ENCODE measurements at places on chromosomes 13 and 19.

GRCh38 chr13:80256352-80256932 lies 84.5 kb downstream of the SPRY2 start:
- no peak for DNase-seq

GRCh38 chr19:4229179-4229931 lies at the start of gene EBI3:
EBI3 (plus strand) TSS chr19:4229523; CDS start chr19:4229551, 28 bp downstream.
- no peak for DNase-seq

GRCh38 chr13:48110931-48111721 lies 16.2 kb upstream of the MED4 start:
- DNase-seq = no peak

- no peak for DNase-seq
Measured at GRCh38 chr13:114264886-114265611, 16.4 kb upstream of the UPF3A start.

DNA sequence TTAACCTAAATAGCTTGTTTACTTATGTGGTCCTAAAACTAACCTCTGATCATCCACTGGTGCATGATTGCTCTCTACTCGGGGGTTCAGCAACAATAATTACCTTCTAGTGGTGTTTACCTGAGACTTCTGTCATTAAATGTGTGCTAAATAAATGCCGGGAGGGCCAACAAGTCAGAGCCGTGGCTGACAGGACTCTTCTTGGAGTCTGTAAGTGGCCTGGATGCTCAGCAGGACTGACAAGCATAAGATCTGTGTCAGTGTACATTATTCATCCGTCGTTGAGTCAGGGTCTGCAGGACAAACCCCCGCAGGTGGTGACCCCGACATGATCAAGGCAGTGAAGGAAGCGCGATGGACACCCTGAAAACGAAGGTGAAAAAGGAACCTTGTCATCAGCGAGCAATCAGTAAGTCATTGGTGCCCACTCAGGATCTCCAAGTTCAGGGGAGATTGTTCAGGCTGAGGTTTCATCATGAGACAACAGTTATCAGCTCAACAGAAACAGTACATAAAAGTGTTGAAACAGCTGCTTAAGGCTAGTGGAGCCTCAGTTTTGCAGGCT lies 1466.9 kb downstream of the UQCRFS1 start:
- no peak for DNase-seq

- DNase-seq = no peak
Measured at GRCh38 chr13:28022848-28023518, 34.5 kb upstream of the URAD start.

- no peak for DNase-seq
Measured at GRCh38 chr13:45833663-45834375, 17.7 kb downstream of the SIAH3 start.
